Nephron progenitor cell (in vitro differentiated cells): ENCODE measurements at places on chromosomes 3 and 15.

- DNase-seq, result no peak
Measured at GRCh38 chr3:179565496-179565895, 2.8 kb downstream of the ACTL6A start.

DNA sequence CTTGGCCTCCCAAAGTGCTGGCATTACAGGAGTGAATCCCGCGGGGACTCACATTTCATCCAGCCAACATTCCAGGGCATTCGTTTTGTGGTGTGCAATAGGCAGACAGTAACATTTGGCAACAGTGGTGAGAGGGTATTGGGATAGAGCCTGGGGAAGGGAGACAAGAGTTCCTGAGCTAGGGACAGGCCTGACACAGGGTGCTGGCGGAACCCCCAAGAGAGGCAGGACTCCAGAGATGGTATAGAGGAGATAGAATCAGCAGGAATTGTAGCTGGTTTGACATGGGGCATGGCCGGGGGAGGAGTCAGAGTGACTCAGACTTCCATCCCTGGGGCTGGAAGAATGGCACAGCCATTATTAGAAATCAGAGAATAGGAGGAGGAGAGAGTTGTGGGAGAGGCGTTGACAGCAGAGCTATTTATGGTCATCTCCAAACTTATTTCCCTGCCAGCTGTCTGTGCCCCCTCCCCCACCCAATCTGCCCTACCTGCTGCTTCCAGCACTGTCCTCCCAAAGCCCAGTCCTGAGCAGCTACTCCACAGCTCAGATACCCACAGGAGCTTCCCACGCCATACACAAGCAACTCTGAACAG, 4.4 kb upstream of the IDH2 start:
- DNase-seq, result peak; percentile 34

- DNase-seq, result no peak
Measured at GRCh38 chr3:50491023-50491422, 12.4 kb downstream of the CACNA2D2 start.

DNA sequence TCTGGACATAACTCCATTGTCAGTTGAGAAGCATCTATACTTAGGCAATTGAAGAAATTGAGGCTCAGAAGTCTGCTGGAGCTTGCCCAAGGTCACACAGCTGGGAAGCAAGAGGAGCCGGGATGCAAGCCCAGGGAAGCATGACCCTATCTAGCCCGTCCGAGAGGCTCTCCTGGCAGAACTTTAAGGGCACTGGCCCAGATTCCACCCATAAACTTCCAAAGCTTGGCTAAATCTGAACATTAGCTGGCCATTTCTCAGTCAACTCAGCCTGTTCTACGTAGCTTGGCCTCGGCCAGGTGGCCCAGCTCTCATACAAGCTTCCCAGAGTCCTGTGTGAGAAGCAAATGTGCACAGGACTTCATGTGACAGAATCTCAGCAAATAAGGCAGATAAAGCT, 75.8 kb downstream of the LRIG1 start:
- DNase-seq, result no peak

DNA sequence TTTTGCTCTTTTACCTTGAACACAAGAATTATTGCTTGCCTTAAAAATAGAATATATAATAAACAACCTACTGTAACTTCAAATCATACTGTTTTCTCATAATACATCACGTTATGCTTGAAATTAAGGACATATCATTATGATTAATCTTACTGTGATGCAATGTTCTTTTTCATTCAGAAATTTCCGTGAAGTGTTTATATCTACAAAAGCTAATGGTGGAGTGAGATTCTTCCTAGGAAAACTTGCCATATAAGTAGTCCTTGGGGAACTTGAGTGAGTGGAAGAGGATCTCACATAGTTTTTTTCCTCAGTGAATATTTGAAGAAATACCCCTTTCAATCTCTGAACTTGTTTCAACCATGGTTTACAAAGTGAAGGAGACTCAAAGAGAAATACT, 498.7 kb upstream of the CBLB start:
- DNase-seq, result no peak

- no peak for DNase-seq
Measured at GRCh38 chr3:127964816-127965215, 49.8 kb downstream of the KBTBD12 start.

DNA sequence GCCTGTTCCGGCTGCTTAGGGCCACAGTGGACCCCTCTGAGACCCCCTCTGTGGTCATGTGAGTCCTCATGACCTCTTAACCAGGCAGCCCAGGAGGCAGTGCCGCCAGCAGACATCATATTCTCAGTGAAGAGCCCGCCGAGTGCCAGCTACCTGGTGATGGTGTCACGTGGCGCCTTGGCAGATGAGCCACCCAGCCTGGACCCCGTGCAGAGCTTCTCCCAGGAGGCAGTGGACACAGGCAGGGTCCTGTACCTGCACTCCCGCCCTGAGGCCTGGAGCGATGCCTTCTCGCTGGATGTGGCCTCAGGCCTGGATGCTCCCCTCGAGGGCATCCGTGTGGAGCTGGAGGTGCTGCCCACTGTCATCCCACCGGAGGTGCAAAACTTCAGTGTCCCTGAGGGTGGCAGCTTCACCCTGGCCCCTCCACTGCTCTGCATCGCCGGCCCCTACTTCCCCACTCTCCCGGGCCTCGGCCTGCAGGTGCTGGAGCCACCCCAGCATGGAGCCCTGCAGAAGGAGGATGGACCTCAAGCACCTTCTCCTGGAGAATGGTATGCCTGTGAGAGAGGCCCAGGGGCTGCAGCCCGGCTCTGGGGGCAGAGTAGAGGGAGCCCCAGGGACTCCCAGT, 176.1 kb downstream of the TBC1D2B start:
- no peak for DNase-seq

GRCh38 chr3:119639494-119640350, 20.7 kb downstream of the POPDC2 start:
- DNase-seq, result no peak

DNA sequence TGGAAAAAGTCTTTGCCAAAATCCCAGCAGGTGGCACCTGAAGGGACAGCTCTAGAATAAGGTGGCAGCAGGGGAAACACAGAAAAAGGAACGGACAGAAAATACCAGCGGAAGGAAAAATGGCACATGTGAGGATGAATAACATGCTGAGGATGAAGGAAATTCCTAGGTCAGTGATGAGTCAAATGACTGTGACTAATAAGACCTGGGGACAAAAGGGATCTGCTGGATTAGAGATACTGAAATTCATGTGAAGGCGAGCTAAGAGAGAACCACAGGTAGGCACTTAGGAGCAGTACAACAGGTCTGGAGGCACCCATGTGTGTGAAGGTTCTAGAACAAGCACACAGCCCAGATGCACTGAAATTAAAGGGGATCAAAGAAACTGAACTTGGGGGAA, 482.5 kb downstream of the FOXP1 start:
- no peak for DNase-seq
